Hematopoietic multipotent progenitor cell treated with erythropoietin and hydrocortisone succinate and interleukin-3 and kit ligand, for 17 days (in vitro differentiated cells): ENCODE measurements at places on chromosomes 2 and 18.

DNA sequence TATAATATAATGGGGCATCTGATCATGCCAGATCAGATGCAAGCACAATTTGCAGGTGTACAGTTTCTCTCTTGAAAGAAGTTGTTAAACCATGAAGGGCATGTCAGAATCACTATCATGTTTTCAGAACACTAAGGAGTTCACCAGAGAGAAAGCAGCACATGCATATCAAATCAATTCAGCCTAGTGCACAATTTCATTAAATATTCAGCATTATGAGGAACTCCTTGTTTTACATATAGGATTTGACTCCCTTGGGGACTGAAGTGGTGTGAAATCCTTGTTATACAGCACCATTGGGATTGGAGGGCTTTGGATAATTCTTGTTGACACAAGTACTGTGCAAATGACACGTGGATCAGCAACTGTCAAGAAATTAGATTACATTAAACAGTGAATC is 562.1 kb upstream of the KLHL29 start:
- DNase-seq = no peak

DNA sequence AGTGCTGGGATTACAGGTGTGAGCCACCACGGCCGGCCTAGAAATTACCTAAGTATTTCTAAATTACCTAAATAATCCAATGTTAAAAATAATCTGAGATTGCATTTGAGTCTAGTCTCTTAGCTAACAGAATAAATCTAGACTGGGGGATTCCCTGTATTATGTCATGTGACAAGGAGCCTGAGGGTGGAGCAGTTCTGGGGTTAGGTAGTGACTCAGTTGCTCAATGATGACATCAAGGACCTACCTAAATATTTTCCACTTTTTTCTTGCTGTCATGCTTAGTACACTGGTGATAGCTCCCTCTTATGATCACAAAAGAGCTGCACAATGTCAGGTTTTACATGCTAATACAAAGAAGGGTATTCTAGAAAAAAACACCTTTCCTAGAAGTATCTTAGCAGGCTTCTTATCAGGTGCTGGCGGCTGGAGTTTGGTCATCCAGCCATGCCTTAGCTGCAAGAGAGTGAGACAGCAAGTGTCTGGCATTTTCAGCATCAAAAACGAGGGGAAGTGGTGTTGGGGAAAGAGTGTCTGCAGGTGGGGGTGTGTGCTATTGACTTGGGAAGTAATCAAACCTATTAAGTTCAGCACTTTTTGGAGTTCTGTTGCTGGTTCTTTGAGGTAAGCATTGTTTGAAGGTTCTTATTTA is 17.5 kb upstream of the CEP192 start:
- DNase-seq = no peak

DNA sequence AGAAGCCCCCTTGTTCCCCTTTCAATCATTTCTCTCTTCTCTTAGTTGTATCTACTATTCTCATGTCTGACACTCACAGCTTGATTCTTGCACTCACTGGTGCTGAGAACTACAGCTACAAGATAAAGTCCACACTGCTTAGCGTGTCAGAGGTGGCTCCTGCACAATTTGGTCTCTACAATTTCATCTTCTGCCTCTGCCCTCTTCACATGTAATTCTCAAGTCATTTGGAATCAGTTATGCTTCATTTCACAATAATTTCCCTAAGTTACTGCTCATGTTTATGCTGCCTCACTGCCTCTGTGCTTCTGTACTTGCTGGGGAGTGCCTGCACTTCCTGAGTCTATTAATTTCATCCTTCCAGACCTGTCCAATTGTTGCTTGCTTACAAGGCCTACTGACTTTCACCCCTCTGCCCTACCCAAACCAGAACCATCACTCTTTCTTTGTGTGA is 11.6 kb upstream of the NAB1 start:
- no peak for DNase-seq

- DNase-seq = no peak
Measured at GRCh38 chr18:35864916-35865315, 107.6 kb upstream of the RMP24 start.

DNA sequence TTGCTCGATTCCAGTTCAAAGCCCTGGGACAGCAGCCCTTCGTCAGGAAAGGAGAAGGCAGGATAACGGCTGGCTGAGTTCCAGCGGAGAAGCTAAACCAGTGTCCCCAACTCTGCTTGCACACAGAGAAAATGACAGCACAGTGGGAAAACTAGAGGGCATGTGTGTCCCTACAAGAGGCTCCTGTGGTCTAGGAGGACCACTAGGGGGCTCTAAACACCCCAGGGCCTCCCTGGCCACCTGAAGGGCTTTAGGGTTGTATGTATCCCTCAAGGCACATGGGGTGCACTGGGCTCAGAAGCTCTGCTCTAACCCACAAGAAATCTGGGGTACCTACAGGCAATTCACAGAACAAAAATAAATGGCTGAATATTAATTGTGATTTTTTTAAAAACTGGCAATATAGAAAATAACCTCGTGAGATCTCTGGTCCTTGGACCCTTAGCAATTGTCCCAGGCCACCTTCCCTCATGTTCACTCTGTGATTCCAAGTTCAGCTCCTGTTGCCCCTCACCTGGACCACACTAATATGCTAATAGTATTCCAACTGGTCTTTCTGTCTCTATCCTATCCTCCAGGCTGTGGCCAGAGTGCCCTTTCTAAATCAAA is 17.5 kb downstream of the STAT1 start:
- peak; percentile 75 for DNase-seq

GRCh38 chr18:65206551-65207260 is 544.1 kb upstream of the CDH7 start:
- DNase-seq = no peak

- DNase-seq = peak; percentile 67
Measured at GRCh38 chr2:215931256-215931903, 82.0 kb downstream of the MREG start.

- no peak for DNase-seq
Measured at GRCh38 chr2:209471037-209471436, 47.2 kb downstream of the MAP2 start.

DNA sequence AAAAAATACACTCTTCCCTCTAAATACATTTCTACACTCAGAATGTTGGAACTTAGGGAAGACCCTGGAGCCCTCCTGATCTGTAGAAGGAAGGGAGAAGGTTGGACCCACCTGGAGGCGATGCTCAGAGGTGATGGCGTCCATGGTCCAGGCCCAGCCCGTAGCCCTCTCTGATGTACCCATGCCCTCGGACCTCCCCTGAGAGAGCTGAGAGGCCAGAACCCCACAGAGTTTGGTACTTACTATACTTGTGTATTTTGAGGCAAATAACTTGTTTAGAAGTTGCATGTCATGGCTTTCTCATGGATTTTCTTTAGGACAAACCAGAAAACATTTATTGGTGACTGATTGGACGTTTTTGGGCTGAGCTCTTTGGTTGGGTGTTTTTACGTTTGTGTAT is 10.5 kb downstream of the CTDP1 start:
- no peak for DNase-seq
